ENCODE measurements at places on chromosomes 1 and 21.

GRCh38 chr21:45839274-45839673 lies 142.3 kb upstream of the COL6A1 start:
- DNase-seq = no peak

GRCh38 chr1:1080122-1080757 lies 6.1 kb upstream of the RNF223 start:
- peak; percentile 86 for DNase-seq

GRCh38 chr1:201538612-201539551 lies at the start of gene NAV1:
TSS of gene NAV1 (plus strand) at chr1:201539127. CDS start at chr1:201622885, 83,758 bp downstream.
- peak; percentile 88 for DNase-seq

DNA sequence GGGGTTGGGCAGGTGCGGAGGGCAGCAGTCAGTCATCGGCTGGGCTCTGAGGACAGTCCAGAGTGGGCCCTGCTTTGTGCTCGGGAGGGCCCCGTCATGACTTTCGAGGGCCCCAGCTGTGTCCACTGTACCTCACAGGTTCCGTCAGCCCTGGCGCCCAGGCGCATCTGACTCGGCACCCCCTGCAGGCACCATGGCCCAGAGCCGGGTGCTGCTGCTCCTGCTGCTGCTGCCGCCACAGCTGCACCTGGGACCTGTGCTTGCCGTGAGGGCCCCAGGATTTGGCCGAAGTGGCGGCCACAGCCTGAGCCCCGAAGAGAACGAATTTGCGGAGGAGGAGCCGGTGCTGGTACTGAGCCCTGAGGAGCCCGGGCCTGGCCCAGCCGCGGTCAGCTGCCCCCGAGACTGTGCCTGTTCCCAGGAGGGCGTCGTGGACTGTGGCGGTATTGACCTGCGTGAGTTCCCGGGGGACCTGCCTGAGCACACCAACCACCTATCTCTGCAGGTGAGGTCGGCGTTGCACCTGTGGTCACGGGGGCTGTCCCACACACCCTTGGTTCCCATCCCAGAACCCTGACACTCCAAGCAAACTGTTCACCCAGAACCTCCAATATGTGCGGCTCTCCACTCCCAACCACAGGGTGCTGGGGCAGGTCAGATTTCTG lies 7.8 kb downstream of the PODN start:
- DNase-seq = no peak

- DNase-seq = no peak
These were observed 6.1 kb upstream of the EVA1C start for GRCh38 chr21:32406405-32406804.

DNA sequence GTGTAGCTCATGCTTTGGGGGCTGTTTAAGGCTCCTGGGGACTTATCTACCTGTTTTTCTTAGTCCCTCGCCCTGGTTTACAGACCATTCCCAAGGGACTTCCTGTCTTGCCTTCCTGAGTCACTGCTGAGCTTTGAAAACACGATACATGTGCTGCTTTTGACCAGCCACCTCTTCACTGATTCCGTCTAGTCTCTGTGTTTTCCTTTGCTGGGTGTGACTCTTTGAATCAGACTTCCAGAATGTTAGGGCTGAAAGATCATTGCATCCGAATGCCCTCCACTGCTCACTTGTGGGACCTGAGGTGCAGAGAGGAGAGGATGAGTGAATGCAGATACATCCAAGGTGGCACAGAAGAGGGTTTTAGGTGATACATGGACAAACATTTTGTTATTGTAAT lies 35.4 kb upstream of the CITED4 start:
- DNase-seq = no peak

DNA sequence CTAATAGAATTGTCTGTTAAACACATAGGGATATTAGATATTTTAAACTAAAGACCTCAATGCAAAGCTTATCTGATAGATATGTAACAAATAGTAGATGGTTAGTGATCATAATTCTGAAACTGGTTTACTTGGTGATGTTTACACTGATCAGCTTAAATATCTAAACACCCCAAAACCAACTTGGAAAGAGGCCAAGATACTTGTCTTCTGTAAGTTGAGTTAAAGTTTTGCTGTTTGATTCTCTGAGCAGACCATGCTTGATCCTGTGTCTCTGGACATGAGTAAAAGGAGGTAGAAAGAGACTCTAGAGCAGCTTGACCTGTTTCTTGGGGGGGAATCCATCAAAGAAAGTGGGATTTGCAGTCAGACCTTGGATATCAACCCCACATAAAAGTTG lies 107.5 kb downstream of the NEK7 start:
- DNase-seq = no peak

DNA sequence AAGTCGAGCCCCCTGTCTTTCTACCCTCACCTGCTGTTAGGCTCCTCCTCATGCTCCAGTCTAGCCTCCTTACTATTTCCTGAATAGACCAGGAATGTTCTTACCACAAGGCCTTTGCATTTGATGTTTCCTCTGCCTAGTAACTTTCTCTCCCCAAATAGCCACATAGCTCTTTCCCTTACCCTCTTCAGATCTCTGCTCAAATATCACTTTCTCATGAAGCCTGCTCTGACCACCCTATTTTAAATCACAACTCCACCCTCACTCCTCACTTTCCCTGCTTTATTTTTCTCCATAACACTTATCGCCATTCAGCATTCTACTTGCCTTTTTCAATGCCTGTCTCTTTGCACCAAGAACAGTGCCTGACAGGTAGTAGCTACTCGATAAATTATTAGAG lies 6.6 kb upstream of the CDCA8 start:
- DNase-seq = no peak

DNA sequence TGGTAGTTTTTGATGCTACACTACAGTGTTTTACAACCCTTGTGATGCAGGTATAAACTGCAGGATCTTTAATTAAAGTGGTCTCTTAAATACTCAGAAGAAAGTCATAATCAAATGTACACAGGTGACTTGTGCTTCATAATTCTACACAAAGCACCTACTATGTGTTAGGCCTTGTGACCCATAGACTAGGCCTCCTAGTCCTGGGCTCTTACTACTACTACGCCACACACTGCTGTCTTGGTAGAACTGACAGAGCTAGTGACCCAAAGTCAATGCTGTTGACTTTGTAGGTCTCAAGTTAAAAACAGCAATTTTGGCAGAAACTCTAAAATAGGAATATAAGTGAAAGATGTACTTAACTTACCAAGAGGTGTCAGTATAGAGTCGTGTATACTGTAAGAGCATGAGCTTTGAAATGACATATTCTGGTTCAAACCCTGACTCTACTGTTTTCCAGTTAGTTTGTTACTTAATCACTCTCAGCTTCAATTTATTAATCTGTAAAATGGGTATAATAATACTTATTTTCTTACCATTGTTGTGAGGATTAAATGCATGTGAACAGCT lies 48.6 kb upstream of the LMO4 start:
- DNase-seq = no peak

GRCh38 chr21:35120631-35121180 lies 71.6 kb upstream of the RUNX1 start:
- no peak for DNase-seq

DNA sequence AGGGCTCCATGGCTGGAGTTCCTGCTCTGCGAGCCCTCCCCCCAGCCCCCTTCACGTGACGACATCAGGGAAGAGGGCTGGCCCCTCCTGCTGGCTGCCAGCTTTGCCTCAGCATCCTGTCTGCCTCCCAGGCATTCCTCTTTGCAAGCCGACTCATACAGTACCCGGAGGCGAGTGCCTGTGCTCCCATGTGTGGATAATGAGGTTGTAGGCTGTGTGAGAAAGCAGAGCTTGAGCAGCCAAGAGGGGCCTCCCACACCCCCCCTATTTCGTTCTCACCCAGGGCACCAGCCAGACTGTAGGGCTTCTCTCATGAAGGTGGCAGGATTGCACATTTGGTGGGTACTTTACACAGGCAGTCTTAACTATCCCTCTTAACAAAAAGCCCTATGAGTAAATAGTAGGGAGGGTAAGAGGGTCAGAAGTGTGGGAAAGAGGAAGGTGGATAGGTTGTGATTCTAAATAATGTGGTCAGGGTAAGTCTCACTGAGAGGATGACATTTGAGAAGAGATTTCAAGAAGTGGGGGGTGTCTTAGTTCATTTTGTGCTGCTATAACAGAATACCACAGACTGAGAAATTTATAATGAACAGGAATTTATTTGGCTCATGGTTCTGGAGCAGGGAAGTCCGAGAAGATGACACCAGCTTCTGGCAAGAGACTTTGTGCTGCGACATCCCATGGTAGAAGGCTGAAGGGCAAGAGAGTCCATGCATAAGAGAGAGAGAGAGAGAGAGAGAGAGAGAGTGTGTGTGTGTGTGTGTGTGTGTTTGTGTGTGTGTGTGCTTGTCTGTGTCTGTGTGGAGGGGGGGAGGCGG lies 113.5 kb downstream of the OMA1 start:
- DNase-seq = peak; percentile 48

GRCh38 chr1:92749024-92749634 lies 35.8 kb downstream of the EVI5 start:
- DNase-seq = no peak

DNA sequence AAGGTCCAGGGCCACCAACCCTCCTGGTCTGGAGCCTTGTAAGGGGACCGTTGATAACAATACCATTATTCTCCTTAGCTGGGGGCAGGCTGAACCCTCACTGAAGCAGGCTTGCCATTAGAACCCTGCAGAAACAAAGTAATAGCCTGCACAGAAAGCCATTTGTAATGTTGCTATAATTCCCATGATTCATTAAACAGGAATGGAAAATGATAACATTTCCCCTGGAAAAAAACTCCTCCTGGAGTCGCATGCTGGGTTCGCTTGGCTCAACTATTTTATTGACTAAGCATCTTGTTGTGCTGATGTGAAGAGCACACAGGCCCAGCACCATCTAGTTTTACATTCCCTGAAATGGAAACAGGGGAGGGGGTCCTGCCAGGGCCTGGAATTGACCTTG lies 155.6 kb upstream of the CSF3R start:
- DNase-seq = no peak

- no peak for DNase-seq
These were observed 35.3 kb downstream of the CHD5 start for GRCh38 chr1:6144647-6145395.

- DNase-seq = no peak
These were observed 6.0 kb downstream of the HLX start for GRCh38 chr1:220884981-220885918.

GRCh38 chr1:8152731-8153702 lies 126.9 kb upstream of the ERRFI1 start:
- DNase-seq = no peak

DNA sequence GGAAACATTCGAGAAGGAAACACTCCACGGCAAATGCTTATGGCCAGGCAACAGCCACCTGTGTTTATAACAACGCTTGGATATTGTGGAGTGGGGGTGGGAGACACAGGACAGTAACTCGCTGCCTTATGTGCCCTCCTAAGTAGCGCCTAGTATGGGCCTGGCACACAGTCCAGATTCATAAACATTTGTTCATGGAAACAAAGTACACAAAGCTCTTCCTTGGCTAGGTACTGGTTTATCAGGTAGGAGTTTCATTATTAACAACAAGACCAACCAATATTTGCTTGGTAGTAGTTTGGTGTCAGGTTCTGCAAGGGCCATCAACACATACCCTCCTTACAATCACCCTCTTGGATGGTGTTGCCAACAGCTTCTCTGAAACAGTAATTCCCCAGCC lies 23.4 kb downstream of the TMCO4 start:
- no peak for DNase-seq

GRCh38 chr1:247212012-247212411 lies 40.2 kb upstream of the ZNF124 start:
- DNase-seq = no peak

DNA sequence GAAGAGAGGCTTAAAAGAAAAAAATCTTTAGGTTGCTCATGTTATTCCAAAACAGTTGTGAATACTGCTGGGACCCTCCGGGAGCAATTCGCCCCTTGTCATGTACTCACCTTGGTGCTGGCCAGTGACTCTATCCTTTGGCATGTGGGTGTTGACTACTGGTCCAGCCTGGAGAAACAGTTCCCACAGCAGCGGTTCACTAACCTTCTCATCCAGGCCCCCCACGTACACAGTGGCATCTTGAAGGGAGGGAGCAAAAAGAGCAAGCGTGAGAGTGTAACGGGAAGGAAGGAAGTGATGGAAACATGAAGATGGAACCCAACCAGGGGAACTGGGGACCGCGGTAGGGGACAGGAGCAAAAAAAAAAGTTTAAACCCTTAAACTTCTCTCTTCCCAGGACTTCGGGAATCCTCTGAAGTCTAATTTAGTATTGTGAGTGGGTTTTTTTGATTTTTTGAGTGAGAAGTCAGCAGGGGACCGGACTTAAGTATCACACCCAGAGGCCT lies 494 bp downstream of the SF3B4 start:
- no peak for DNase-seq

DNA sequence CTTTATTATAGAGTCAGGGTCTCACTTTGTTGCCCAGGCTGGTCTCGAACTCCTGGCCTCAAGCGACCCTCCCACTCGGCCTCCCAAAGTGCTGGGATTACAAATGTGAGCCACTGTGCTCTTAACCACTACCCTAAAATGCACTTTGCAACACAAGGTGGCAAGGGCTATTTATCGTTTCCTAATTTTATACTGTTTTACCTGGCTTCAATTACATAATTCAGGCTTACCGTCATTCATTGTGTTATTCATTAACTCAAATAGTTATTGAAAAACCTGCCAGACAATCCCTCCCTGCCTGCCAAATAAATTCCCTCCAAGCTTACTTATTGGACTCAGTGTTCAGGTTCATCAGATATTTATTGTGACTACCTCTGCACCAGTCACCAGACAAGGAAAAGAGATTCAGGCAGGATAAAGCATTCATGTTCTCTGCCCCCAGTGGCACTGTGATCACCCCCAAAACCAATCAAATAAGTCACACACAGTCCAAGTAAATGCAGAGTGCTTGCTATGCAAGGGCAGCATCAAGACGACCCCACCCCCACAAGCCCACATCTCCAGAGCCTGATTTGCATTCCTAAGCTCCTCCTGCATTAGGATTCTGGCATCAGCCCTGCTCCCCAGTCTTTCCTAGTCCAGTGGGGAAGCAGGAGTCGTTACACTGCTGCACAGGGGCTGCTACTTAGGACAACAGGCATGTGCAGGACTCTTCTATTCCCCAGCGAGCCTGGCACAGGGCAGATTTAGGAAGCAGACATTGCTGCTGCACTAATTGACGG lies 8.1 kb downstream of the PAQR7 start:
- no peak for DNase-seq

DNA sequence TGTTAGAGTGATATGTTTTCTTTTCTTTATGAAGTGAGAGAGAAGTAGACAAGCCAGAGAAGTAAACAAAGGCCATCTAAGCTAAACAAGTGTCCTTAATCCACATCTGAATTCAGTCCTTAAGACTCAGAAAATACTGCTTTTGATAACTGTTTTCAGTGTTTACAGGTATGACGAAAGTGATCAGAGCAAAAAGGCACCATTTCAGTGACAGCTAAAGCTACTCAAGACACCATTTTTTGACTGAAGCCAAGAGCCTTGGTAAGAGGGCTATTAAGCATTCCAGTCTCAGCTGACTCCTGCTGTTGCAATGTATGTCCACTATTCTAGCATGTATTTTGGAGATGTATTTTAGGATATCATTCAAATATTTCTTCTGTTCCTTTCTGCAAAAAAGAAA lies 4.1 kb downstream of the KMO start:
- DNase-seq = no peak

DNA sequence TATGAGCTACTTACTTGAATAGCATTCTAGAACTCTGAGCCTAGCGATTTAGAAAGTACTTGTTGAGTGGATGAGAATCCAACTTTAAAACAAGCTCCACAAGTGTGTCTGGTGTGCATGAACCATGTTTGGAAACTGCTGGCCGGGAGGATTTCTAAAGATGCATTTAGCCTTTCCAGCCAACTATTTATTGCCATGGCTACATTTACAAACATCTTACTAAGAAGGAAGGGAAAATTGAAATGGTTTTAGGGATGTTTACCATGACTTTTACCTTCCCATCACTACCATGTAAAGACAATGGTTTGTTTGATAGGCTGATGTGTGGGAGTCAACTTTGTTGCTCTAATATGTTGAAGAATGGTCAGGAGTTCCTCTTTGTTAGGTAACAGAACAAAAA lies 37.7 kb upstream of the ARHGAP29 start:
- DNase-seq = no peak

Measured in left hindlimb (tissue), 1 donor.